ENCODE measurements at places on chromosomes 6 and 20.
A peak's percentile ranks its signal among the peaks of the same experiment; 100 is the strongest.

GRCh38 chr6:124812067-124812466 lies 150.2 kb upstream of the RNF217 start:
- DNase-seq, result no peak

DNA sequence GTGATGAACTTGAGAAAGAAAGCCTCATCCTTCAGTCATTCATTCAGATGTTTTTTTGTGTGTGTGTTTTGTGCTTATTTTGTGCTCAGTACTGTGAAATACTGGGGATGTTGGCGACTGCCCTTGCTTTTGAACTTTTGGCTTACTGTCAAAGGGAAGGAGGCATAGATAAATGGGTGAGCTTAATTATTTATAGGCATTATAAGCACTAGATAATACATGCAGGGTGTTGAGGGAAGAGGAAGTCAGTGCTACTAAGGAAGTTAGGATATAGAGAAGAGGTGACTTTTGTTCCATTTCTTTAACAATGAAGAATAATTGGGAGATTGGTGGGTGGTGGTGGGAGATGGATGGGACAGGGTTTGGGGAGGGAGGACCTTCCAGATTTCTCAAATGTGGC lies 23.6 kb downstream of the XRN2 start:
- DNase-seq, result no peak

- no peak for DNase-seq
Measured at GRCh38 chr6:136551103-136551502, 881 bp upstream of the MAP7 start.

DNA sequence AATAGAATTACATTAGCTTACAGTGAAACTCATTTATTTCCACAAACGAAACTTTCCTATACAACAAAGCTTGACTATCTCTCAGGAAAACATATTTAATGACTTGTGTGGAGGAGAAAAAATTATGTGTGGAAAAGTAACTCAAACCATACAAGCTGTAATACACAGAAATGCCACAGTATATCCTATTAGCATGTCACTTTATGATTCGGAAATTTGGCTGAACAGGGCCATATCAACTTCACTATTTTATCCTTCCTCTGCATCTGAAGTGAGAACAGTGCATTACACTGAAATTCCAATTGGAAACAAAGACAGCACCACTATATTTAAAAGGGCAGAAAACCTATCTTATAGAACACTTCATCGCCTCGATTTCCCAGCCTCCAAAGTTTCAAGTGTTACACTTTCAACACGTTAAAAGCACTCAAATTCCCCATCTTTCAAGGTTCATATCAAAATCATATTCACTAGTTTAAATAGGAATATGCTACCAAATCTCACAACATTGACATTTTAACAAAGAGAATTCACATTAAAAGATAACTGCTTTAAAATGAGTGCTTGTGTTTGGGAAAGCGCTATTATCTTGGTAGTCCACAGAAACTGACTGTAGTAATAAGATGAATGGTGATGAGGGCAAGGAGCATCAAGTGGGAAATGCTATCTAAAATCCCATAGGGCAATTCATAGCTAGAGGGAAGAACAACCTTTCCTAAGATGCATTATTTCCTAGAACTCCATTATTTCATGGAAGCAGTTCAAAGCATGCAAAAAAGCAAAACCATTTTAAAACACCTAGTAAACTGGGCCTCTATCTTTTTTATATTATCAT lies 1.8 kb downstream of the REV3L start:
- no peak for DNase-seq

GRCh38 chr6:4164117-4164442 lies 28.7 kb upstream of the ECI2 start:
- DNase-seq, result no peak

DNA sequence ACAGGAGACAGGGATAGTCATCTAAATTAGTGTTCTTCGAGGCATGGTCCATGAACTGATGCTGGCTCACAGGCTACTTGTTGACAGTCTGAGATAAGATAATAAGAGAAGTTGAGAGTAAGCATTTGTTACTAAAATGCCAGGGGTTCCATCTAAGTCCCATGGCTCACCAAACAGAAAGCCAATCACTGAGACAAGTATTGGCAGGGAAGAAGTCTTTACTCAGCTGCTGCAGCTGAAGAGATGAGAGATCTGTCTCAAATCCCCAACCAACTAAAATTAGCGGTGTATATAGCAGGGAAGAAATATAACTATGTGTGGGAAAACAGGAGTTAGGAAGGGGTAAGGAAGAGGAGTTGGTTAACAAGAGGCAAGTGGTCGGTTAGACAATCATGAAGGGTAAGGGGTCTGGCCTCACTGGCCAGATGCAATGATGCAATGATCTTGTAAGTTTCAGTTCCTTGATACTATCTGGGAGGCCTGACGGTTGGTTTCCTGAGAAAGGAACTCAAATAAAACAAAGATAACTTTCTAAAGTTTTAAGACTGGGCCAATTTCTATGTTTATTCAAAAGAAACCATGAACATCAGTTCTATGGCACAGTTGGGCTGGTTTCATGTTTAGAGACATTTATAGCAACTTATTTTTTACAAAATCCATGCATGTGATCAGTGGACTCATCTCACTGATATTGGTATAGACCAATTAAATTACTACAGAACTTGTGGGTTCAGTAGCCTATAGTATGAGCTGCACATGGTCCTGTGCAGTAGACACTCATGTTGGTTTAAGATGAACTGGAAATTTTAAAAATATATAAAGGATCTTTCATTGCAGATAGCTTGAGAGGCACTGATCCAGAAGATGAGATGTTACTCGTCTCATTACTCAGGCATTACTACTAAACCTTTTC lies 9.9 kb upstream of the HEBP2 start:
- no peak for DNase-seq

DNA sequence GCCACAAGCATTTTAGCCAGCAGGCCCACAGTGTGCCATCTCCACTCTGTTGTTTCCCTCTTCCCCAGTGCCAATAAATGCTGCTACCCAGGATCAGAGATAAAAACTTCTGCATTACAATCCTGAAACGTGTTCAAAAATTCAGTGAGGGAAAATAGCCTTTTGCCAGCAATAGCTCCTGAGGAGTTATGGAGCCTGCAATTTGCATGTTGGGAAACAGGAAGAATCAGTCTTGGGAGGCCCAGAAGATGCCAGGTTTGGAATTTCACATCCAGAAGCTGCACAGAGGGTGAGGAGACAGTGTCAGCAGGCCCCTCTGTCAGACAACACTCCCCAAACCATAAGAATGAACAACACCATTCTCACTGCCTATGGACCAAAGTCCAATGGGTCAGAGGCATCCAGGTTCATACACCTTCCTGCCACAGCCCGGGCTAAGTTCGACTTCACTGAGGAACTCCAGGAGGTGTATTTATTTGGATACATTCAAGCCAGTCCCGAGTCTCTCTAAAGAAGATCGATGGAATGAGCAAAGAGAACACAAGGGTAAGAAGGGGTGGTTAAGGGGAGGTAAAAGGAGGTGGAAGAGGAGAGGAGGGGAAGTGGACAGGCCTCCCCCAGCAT lies 20.8 kb downstream of the RRBP1 start:
- no peak for DNase-seq

- no peak for DNase-seq
Measured at GRCh38 chr6:158059108-158059507, 77.4 kb downstream of the SYNJ2 start.

DNA sequence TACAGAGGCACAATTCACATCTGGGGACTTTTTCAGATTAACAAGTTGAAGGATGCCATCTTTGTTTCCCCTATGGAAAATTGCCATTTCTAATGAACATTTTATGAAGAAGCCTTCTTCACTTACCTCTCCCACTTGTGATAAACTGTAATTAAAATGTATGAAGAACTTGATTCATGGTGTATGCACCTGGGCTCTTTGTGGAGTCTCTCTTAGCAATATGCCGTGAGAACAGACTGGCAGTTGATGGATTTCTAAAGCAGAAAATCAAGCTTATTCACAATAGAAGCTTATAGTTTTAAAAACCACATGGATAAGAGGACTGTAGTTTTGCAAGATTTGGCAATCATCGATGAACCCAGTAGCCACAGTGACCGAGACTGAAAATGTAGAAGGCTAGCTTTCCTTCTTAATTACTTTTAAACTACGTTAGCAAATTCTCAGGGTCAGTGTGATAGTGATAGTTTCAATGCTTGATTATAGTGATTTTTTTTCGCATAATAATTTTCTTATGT lies 270.6 kb downstream of the PRL start:
- no peak for DNase-seq

GRCh38 chr6:132728616-132729015 lies 14.8 kb upstream of the VNN1 start:
- DNase-seq, result no peak

- DNase-seq, result no peak
Measured at GRCh38 chr20:4919047-4919704, 82.1 kb downstream of the SLC23A2 start.

DNA sequence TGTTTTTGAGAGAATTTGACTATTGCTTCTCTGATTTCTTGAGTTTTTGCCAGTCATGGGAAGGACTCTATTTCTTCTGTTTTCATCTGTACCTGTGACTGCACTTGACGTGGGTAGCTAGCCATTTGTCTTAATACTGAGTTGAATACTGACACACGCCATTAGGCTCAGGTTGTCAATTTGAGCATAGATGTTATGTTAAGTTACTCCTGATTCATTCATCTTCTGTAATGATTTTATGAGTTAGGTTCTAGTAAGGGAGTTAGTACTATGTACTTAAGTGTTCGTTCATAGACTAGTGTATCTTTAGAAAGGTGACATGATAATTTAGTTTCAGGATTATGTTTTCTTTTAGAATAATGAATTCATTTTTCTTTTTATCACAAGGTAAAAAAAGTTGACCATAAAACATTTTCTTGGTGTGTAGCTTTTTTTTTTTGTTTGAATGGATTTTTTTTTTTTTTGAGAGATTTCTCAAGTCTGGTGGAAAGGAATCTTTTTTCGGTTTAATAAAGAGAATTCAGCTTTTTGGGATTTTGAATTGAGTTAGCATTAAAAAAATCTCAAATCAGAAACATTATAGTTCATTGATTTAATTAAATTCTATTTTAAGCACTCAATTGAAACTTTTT lies 1.7 kb downstream of the AFDN start:
- no peak for DNase-seq

DNA sequence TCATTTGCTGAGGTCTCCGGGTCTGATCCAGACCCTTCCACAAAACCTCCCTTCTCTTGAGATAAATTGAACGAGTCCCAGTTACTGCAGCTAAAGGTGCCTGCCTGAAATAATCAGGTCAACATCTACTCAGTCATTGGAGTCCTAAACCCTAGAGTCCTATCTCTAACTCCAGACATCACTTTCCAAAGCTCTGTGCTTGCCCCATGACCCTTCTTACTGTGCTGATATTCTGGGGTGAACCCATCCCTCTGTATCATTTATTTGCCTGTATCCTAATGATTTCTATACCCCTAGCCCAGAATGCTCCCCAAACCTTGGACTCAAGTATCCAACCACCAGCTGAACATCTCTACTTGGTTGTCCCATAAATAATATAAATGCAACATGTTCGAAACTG lies 35.7 kb downstream of the CD83 start:
- DNase-seq, result no peak

- DNase-seq, result no peak
Measured at GRCh38 chr6:13273931-13274706, 54.2 kb downstream of the TBC1D7 start.

- DNase-seq, result no peak
Measured at GRCh38 chr6:146367061-146367460, 176.6 kb upstream of the RAB32 start.

DNA sequence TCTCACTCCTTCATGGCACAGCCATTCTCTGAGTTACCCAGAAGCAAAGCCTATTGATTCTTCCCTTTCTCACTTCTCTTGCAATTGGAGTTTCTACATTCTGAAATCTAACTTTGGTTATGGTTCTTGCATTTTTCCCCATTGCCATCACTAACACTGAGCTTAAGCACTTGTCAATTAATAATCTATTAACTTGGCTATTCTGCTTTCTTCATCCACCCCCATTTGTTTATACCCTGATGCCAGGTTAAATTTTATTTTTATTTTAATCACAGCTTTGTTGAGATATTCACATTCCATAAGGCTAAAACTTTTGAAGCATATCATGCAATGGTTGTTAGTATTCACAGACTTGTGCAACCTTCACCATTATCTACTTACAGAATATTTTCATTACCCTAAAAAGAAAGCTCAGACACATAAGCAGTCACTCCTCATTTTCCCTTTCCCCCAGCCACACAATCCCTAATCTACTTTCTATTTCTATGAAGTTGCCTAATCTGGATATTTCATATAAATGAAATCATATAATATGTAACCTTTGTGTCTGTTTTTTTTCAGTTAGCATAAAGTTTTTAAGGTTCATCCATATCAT lies 222.3 kb downstream of the UBE3D start:
- DNase-seq, result no peak

DNA sequence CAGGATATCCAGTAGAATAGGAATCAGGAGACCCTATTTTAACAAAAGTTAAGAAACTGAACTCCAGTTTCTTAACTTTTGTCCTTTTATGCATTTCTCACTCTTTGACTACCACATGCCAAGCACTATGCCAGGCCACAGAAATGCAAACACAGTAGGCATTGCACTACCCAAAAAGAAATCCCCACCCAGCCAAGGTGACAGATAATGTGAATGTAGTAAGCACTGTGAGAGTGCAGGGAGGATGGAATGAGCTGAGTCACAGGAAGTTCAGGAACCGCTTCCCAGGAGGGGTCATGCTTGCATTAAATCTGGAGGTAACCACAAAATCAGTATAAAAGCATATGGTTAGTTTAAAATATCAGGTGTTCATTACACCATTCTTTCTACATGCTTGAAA lies 20.1 kb upstream of the FAM83C start:
- peak; percentile 57 for DNase-seq

DNA sequence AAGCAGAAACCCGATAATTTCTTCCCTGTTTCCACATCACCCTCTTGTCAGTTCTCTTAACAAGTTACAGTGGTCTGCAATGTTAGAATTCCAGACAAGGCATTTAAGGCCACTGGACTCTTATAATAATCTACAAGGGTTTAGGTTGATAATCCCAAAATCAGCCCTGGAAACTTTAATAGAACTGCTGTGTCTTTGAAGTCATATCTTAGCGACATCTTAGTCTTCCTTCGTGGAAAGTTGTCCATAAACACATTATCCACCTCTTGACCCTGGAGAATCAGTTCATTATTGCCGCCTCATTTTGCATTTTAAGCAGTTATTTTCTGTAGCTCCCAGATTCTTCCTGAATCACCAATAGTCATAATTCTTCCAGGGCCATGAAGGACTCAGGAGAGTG lies 108.6 kb upstream of the PLCB4 start:
- DNase-seq, result no peak

GRCh38 chr20:61900011-61900944 lies 165.4 kb downstream of the TAF4 start:
- no peak for DNase-seq

- no peak for DNase-seq
Measured at GRCh38 chr6:50661636-50662035, 51.7 kb upstream of the TFAP2D start.
